ENCODE measurements at places on chromosomes 12 and 14.

DNA sequence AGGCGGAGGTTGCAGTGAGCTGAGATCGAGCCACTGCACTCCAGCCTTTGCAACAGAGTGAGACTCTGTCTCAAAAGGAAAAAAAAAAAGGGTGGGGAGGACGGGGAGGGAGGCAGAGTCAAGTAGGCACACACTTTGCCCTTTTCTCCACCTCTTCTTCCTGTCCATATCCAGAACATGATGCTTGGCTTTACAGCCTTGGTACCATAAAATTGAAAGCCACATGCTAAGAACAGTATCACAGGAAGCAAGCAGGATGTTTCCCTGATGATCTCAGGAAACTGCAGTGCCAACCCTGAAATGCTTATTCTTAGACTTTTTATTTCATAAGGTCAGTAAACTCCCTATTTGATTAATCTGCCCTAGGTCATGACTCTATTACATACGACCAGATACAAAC is 32.5 kb upstream of the YAF2 start:
- DNase-seq = no peak

GRCh38 chr12:27101290-27101689 is 18.9 kb upstream of the C12orf71 start:
- no peak for DNase-seq

DNA sequence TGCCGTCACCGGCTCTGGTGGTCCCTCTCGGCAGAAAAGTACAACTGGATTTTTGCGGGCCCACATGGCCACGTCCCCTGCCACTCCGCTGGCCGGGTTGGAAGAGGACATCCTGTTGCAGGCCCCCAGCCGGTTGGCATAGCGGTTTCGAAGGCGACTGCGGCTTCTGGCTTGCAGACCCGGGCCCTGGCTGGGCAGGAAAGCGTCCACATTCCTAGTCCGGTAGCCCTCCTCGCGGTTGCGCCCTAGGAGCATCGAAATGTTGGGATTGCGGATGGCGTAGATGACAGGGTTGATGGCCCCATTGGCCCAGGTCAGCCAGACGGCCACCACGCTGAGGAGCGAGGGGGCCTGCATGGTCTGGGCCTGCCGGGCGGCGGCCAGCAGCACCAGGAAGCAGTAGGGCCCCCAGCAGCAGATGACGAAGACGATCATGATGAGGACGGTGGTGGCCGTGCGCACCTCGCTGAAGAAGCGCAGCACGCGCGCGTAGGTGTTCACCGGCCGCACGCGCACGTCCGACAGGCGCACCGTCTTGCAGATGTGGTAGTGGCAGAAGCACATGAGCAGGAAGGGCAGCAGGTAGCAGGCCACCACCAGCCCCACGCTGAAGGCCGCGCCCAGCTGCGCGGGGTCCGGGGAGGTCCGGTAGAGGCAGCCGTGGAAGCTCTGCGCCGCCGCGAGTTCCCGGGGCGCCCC is 1.2 kb downstream of the GPR135 start:
- peak; percentile 56 for DNase-seq

DNA sequence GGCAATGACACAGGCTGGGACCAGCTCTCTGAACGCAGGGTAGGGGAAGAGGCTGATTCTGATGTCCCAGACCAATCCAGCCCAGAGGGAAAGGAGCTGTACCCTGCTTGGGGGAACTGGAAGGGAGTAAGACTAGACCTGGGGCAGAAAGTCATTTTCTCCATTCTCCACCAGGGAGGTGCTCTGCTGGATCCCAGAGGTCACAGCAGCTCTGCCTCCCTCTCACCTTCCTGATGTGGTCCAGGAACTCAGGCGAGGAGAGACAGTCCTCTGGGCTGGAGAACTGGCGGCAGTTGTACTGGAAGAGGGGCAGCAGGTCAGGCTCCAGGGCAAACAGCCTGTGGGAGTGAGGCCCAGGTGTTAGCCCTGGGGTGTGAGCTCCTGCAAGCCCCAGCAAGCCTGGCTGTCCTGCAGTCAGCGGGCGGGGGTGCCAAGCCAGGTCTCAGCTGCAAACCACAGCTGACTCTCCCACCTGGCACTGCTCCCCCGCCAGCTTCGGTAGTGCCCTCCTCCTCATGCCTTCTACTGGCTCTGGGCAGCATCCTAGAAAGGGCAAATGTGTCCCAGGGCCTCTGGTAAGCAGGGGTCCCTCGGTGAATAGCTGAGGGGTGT is 1.9 kb downstream of the NGB start:
- DNase-seq = no peak

DNA sequence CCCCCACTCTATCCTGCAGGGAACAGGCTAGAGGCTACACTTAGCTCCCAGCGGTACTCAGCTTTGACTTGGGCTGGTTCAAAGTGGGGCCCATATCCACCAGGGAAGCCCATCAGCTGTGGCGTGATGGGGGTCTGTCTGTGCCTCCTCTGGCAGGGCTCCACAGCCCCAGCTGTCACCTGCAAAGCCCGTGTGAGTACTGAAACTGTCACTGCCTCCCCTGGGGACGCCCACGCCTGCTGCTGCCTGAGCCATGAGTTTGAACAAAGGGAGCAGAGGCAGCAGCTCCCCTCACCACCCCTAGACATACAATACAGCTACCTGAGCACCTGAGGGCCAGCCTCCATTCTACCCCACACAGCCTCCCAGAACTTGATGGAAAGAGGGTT is 5.0 kb downstream of the REM2 start:
- DNase-seq = no peak

DNA sequence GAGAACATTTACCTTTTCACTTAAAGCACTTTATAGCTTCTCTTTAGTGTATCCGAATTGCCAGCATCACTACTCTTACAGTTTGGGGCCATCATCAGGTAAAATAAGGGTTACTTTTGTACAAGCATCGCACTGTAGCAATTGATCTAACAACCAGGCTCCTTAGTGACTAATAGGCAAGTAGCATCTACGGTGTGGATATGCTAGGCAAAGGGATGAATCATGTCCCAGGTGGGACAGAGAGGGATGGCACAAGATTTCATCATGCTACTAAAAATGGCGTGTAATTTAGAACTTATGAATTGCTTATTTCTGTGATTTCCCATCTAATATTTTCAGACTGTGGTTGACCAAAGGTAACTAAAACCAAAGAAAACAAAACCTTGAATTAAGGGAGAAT is 582.3 kb downstream of the KCNH5 start:
- DNase-seq = no peak

- no peak for DNase-seq
Observed at GRCh38 chr12:68381476-68382219, 49.5 kb upstream of the MDM1 start.

DNA sequence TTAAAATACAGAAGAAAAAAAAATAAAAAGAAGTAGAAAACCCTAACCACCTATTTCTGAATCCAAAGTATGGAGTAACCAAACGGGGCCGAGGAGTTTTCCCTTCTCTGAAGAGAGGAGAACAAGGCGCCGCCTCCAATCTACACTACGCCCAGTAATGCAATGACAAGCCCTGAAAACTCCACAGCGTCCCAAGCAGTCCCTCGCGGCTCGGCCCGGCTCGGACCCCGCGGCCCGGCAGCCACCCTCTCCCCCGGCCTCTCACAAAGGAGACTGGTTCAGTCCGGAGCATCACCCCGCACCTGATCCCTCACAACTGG is 371 bp downstream of the CHD8 start:
- DNase-seq = no peak

DNA sequence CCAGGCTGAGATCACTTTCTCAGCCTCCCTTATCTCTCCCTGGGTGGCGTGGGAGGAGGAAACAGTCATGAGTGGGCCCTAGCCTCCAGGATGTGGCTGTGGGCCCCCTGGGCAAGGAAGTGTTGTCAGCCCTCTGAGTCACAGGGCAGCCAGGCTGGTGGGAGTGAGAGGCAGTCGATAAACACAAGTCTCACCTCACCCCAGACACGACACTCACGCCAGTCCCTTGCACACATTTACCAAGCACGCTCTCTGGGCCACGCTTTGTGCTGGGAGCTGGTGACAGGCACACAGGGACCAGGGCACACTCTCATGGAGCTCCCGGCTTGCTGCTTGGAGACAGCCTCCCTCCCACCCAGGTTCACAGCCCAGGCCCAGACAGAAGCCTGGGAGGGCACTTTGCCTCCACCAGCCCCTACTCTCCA is 1.9 kb upstream of the KRT79 start:
- peak; percentile 85 for DNase-seq

DNA sequence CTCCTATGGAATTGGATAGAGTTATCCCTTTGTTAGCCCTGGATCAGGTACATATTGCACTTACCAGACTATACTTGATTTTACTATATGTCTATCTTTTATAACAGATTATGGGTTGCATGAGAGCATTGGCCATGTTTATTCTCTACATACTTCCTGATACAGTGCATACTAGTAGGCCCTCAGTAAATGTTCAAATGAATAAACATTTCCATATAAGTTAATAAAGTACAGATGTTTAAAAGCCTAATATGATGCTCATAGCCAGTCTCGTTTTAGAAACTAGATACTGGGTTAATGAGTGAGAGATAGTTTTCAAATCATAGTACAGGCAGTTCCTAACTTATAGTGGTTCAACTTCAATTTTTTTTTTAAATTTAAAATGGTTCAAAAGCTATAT is 39.5 kb upstream of the TOMM20L start:
- no peak for DNase-seq

DNA sequence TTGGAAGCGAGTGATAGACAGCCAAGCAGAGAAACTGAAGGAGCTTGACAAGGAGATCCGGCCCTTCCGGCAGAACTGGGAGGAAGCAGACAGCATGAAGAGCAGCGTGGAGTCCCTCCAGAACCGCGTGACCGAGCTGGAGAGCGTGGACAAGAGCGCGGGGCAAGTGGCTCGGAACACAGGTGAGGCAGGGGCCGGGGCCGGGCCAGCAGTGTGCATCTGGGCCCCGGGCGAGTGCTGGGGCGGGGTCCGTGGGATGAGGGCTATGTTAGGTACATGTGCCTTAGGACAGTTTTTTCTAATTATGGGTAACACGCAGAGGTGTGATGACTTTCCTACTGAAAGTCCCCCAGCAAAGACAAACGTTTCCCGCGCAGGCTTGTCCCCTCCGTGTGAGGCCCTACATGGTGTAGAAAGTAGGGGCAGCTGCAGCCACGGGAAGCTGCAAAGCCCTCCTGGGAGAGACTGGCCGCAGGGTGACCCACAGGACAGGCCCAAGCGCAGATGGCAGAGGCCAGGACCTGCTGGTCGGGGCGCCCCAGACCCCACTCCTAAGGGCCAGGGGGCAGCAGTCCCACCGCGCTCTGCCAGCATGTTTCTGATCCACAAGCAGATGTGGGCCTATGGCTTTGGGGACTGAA is 19.1 kb upstream of the AMN start:
- peak; percentile 46 for DNase-seq

- no peak for DNase-seq
Observed at GRCh38 chr12:110501399-110501751, 536 bp downstream of the VPS29 start.

DNA sequence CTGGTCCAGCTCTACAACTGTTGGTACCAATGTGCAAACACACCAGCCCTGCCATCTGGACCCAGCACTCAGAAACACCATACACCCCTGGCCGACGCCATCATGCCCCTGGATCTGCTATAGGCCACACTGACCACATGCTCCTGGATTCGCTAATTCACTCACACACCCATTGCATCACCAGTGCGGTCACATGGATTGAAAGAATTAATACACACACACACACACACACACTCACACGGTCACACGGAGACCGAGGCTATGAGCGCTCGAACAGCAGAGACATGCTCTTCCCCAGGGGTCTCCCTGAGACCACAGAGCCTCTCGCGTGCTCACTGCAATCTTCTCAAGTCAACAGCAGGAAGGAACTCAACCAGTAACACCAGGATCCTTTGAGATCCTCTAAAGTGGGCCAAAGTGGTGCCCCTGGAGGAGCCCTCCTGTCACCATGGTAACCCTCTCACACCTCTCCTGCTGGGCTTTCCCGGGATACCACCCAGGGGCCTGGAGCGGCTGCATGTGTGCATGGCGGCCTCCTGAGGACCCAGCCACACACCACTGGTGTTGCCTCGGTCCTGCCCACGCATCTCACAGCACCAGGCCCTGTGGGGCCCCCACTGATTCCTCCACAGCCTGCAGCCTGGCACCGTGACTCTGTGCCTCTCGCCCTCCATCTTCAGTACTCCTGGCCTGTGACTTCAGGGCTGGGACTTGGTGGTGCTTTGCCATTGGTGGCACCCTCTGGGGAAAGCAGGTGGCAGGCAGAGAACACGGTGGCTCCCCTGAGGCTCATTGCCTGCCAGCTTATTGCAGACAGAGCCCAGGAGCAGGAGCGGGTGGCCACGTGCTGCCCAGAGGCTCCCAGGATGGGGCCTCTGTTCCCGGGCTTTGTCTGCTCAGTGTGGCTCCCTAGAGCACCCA is 15.1 kb downstream of the LRTM2 start:
- DNase-seq = no peak

GRCh38 chr14:23243066-23243465 is 5.3 kb downstream of the RNF212B start:
- no peak for DNase-seq

All from islet precursor cell (in vitro differentiated cells).